A549 treated with CORT108297 at 1 μM for 4 hours (cell line): ENCODE measurements at places on chromosomes 4 and X. TPM values are rescaled to one million over a fixed set of nuclear protein-coding genes. Genes with fewer than 3 reads are reported as not detected.

Gene SH3BGRL
- 44.6 to 55.9 TPM (median 48.1 TPM) in 5 replicates for total RNA-seq

Gene MND1
- 11.9 to 18.1 TPM (median 13.1 TPM) in 5 replicates for total RNA-seq

Gene SPANXA1
- total RNA-seq: 0.16 to 0.42 TPM (median 0.18 TPM) in 3 of 5 replicates, not detected in the others

Gene DSPP
- total RNA-seq: not detected in 5 replicates

Gene HPSE
- total RNA-seq: 1.1 to 1.7 TPM (median 1.4 TPM) in 5 replicates

Gene MRFAP1
- 248 to 261 TPM (median 249 TPM) in 5 replicates for total RNA-seq

Gene AFAP1
- 22.4 to 30.0 TPM (median 27.3 TPM) in 5 replicates for total RNA-seq

Gene IGSF1
- total RNA-seq: 0.25 to 0.41 TPM (median 0.32 TPM) in 5 replicates

Gene SATL1
- not detected in 5 replicates for total RNA-seq

Gene SPANXC
- total RNA-seq: 0.44 to 1.4 TPM (median 0.92 TPM) in 5 replicates

Gene CPXCR1
- not detected in 5 replicates for total RNA-seq

Gene HERC5
- 3.6 to 4.7 TPM (median 4.3 TPM) in 5 replicates for total RNA-seq

Gene FRMPD3
- 0.10 to 0.15 TPM (median 0.12 TPM) in 5 replicates for total RNA-seq

Gene GPR119
- total RNA-seq: not detected in 5 replicates

Gene PCDH18
- total RNA-seq: not detected in 5 replicates

Gene AASDH
- total RNA-seq: 2.3 to 3.9 TPM (median 3.6 TPM) in 5 replicates

Gene RWDD4
- 15.8 to 19.6 TPM (median 18.2 TPM) in 5 replicates for total RNA-seq

Gene CLCN5
- 2.2 to 2.7 TPM (median 2.3 TPM) in 5 replicates for total RNA-seq

Gene CC2D2A
- 11.6 to 14.9 TPM (median 12.9 TPM) in 5 replicates for total RNA-seq

Gene NMU
- 0.43 to 1.1 TPM (median 0.53 TPM) in 5 replicates for total RNA-seq

Gene GAB3
- 0.36 to 0.78 TPM (median 0.47 TPM) in 5 replicates for total RNA-seq

Gene SUPT20HL2
- not detected in 5 replicates for total RNA-seq

Gene PAGE4
- total RNA-seq: not detected in 5 replicates

Gene TKTL2
- total RNA-seq: not detected in 5 replicates

Gene KLHL15
- total RNA-seq: 3.6 to 4.4 TPM (median 4.2 TPM) in 5 replicates

Gene IGFBP7
- 206 to 336 TPM (median 240 TPM) in 5 replicates for total RNA-seq

Gene TBX22
- total RNA-seq: not detected in 5 replicates

Gene SLC34A2
- 0.03 TPM in 1 of 5 replicates, not detected in the others for total RNA-seq

Gene CSAG3
- total RNA-seq: not detected in 5 replicates
